ENCODE measurements at places on chromosomes 3 and 15.

- no peak for DNase-seq
Measured at GRCh38 chr3:38311476-38311875, 29.4 kb downstream of the SLC22A14 start.

DNA sequence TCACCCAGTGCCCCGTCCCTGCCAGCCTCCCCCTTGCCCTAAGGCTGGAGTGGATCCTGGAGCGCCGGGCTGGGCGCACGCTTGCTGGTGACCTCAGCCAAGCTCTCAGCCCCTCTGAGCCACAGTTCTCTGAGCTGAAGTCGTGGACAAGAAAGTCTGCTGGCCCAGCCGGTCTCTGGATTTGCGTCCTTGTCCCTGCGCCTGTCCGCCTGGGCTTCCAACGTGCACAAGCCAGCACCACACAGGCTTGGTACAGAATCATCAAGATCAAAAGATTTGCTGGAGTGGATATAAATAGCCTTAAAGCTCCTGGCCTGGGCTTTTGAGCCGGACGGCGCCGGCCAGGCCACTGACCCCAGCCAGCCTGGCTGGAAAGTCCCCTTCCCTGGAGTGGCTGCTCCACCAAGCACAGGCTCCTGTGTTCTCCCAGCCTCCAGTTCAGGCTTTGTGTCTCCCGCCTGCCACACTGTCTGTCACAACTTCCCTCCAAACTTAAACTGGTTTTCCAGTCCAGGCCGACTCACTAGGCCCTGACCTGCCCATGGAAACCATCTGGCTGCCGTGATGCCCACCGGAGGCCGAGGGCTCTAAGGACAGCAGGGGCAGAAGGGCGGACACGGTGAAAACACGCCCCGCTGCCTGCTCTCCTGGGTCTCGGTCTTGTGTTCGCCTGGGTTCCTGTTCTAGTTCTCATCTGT lies 156.2 kb downstream of the NUP210 start:
- DNase-seq: no peak

- DNase-seq: no peak
Measured at GRCh38 chr3:150236316-150237082, 171.6 kb upstream of the TSC22D2 start.

DNA sequence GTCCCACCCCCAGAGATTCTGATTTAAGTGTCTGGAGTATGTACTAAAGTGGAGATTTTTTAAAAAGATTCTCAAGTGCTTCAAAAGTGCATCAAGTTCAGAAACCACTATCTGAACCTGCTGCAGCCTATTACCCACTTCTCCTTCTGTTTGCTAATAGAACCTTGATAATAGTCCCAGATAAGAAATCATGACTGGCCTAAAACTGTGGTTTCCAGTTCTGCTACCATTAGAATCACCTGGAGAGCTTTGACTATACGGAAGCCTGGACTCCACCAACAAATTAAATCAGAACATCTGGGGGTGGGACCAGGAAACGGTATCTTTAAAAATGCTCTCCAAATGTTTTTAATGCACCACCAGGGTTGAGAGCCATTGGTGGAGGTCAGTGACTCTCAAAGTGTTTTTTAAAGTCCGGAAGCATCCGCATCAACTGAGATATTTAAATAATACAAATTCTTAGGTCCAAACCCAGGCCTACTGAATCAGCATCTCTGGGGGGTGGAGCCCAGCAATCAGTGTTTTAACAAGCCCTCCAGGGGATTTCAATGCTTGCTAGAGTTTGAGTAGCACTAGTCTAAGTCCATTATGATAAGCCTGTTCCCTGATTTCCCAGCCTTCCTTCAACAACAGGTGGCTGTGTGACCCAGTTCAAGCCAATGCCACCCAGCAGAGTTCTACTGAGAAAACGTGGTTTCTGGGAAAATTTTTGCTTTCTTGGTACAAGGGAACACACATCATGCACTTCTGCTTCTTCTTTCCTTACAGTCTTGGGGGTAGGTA lies 45.4 kb upstream of the TIPARP start:
- no peak for DNase-seq

GRCh38 chr3:134027631-134028030 lies 2.1 kb downstream of the SLCO2A1 start:
- no peak for DNase-seq

DNA sequence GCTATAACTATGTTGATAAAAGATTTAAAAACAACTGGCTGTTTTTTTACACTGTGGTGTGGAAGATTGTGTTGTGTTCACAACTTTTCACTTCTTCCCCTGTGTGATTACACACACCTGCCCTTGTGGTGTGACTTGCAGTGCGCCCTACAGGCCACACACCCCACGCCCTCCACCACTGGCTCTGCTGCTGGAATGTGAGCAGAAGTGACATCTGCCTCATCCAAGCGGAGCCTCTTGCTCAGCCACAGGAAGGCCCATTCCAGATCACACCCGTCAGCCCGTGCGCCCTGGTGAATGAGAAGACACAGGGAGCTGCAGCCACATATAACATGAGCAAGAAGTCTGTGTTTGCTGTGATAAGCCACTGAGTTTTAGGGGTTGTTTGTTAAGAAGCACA lies 7.0 kb downstream of the CCR2 start:
- DNase-seq: no peak

DNA sequence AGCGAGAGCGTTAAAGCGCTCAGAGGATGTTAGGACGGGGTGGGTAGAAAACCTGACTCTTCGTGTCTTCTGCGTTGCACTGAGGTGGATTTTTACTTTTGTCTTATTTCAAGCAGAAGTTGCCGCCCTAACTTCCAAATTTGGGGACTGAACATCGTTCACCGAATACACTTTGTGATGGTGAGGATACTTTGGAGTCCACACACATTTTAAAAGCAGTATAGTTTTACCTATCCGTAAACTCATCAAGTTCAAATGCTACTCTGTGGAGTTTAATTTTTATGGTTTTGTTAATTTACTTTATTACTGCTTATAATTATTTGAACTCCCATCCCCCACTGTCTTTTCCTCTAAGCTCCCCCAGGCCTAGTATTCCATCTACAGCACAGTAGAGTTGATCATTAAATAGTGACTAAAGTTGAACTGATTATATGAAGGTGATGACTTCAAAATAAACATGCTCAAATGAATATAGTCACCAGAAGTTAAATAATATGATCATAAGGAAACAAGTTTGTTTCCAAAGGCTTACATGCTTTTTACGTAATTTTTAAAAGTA lies 617 bp upstream of the EOGT start:
- DNase-seq: no peak

DNA sequence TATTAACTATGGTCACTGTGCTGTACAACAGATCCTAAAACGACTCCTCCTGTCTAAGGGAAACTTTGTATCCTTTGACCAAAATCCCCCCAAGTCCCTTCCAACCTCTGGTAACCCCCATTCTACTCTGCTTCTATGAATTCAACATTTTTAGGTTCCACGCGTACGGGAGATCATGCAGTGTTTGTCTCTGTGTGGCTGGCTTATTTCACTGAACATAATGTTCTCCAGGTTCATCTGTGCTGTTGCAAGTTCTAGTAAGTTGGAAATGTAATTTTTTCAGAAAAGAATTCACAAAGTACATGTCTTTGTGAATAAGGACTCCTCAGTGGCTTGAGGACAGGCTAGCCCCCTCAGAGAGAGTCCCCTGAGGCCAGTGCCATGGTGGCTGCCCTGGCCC lies 66.1 kb downstream of the ATP10A start:
- no peak for DNase-seq

Measured in Panc1 (cell line).